Chondrocyte (in vitro differentiated cells): ENCODE measurements at places on chromosomes 16 and 17. TPM values are rescaled to one million over a fixed set of nuclear protein-coding genes. Genes with fewer than 3 reads are reported as not detected.

DNA sequence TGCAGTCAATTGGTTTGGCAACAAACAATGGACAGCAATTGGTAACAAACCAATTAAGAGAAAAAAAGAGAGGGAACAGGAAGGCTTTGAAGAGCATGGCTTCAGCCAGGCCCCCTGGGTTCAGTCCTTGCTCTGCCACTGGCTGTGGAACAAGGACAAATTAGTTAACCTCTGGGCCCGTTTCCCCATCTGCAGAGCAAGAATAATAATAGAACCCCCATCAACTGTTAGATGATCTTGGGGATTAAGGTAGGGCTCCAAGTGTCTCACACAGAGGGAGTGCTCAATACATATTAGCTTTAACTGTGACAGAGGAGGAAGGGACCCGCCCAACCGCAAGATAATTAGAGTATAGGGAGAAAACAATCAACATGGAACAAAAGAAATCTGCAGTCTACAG is 55.2 kb downstream of the PECAM1 start:
- DNase-seq, result no peak
- peaks cover 2% of the 10 kb centered on the region for H3K36me3 ChIP-seq
- H3K27me3 ChIP-seq, result peaks cover 21% of the 10 kb centered on the region
- H3K4me3 ChIP-seq, result no peak overlapping the region
- H3K4me1 ChIP-seq, result peaks cover 15% of the 10 kb centered on the region

- no peak for DNase-seq
- H3K27me3 ChIP-seq, result no peaks in the 10 kb centered on the region
- H3K36me3 ChIP-seq, result peaks cover 1% of the 10 kb centered on the region
- peaks cover 30% of the 10 kb centered on the region for H3K4me1 ChIP-seq
- H3K4me3 ChIP-seq, result no peak overlapping the region
Observed at GRCh38 chr16:4288148-4288921, 15.5 kb upstream of the TFAP4 start.

DNA sequence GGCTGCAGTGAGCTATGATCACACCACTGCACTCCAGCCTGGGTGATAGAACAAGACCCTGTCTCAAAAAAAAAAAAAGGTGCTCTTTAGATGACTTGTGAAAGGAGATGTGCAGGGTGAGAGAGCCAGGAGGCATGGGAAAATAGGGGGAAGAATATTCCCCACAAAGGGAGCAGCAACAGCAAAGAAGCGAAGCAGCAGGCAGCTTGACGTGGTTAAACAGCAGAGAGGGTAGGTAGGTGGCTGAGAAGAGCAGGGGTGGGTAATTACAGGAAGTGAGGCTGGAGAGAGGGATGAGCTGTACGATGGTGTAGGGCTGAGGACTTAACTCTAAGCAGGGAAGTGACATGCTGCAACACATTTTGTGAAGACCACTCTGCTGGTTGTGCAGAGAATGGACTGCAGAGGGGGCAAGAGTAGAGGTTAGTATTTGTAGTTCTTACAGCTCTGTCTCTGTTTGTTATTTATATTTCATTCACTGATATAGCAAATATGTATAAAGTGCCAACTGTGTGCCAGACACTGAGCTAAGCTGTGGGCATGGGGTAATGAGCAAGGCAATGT is 1.6 kb downstream of the HEATR3 start:
- peaks cover 6% of the 10 kb centered on the region for H3K36me3 ChIP-seq
- no peaks in the 10 kb centered on the region for H3K27me3 ChIP-seq
- no peak for DNase-seq
- peak overlapping the region; percentile 85 for H3K4me3 ChIP-seq

- H3K27ac ChIP-seq, result no peak overlapping the region
- H3K4me1 ChIP-seq, result peaks cover 2% of the 10 kb centered on the region
- H3K4me3 ChIP-seq, result no peak overlapping the region
- peaks cover 10% of the 10 kb centered on the region for H3K36me3 ChIP-seq
- peak; percentile 17 for DNase-seq
Observed at GRCh38 chr16:15798671-15799070, 58.2 kb downstream of the MYH11 start.

- no peak overlapping the region for H3K27ac ChIP-seq
- no peak overlapping the region for H3K4me3 ChIP-seq
- no peaks in the 10 kb centered on the region for H3K36me3 ChIP-seq
- no peak for DNase-seq
- H3K27me3 ChIP-seq, result no peaks in the 10 kb centered on the region
Observed at GRCh38 chr16:85291302-85292148, 179.3 kb upstream of the CIBAR2 start.

CRHR1 gene
- total RNA-seq, result not detected in 3 replicates

NTN1 gene
- 3.3 to 4.3 TPM (median 4.0 TPM) in 3 replicates for total RNA-seq
